ENCODE measurements at places on chromosomes 5 and 9.

DNA sequence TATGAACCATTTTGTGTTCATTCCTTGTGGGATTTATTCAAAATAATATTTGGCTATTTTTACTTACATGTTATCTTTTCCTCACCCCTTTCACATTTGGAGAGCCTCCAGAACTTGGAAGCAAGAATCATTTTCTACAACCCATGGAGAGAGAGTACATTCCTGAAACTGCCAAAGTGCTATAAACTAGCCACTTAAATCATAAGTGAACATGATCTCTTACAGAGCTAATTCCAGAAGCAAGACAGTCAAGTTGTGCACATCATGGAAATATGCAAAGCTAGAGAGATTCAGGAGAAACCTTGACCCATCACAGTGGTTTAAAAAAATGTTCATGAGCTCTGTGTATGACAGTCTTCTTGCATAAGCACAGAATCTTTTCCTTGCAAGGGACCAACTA is 883.6 kb upstream of the C9orf72 start:
- DNase-seq, result no peak

DNA sequence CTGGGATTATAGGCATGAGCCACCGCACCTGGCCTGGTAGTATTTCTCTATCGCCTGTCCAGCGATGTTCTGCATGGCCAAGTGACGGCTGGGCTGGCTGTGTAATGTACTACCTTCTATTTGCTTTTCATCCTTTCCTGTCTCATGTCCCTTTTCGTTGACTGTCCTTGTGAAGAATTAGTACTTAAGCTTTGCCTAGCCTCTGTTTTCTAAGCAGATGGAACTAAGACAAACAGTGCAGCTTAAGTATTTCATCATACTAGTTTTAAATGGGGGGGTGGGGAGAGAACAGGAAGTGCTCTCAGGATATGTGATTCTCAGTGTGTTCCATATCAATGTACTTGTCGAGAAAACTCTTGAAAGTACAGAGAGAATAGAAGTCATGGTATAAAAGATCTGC is 31.7 kb upstream of the CCL21 start:
- DNase-seq, result no peak

- DNase-seq, result no peak
Measured at GRCh38 chr9:137434498-137435380, 6.4 kb downstream of the ENTPD8 start.

DNA sequence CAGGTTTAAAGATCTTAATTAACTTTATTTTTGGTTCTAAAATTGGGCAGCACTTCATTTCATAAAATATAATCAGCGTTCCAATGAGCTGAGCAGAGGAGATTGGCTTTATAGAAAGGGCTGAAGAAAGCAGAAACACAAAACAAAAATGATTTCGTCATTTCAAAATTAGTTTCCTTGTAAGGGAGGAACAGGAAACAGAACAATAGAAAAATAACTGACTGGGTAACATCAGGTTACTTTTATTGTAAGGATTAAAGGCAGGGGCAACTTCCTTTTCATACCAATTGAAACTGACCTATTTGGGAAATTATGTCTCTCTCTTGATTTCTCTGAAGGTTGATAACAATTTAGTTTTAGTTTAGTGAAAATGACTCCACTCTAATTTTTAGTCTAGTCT is 157.1 kb downstream of the ATP10B start:
- DNase-seq, result no peak

DNA sequence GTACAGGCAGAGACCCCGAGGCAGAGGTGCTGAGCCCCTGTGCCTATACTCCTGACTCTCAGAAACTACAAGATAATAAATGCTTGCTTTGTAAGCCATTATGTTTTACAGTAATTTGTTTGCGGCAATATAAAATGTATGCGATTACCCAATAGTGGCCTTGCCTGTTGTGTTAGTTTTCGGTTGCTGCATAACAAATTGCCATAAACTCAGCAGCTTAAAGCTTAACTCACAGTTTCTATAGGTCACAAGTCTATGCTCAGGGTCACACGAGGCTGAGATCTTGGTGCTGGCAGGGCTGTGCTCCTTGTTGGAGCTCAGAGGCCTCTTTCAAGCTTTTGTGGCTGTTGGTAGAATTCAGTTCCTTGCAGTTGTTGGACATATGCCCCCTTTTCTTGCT is 114.8 kb downstream of the COL23A1 start:
- no peak for DNase-seq

DNA sequence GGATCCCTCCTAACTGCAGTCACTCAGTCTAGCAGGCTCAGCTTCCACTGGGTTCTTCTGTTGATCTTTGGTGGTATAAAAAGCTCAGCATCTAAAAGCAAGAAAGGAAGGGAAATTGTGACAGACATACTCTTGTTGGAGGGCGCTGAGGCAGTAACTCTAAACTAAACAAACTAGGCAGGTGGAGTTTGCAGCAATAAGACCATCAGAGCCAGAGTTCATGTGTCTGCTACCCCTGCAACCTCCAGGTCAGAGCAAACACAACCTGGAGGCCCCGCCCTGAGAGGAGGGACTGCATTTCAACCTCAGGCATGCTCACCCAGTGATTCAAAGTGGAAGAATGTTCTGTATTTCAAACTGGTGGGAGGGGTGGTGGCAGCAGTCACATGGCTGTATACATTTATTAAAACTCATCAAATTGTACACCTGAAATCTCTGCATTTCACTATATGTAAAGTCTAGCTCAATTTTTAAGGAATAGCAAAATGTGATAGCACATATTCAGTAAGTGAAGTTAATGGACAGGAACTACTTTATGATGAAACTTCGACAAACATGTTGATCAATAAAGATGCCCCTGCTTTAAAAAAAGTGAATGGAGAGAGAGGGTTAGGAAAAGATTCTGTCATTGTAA is 7.1 kb downstream of the ACTL7A start:
- no peak for DNase-seq

DNA sequence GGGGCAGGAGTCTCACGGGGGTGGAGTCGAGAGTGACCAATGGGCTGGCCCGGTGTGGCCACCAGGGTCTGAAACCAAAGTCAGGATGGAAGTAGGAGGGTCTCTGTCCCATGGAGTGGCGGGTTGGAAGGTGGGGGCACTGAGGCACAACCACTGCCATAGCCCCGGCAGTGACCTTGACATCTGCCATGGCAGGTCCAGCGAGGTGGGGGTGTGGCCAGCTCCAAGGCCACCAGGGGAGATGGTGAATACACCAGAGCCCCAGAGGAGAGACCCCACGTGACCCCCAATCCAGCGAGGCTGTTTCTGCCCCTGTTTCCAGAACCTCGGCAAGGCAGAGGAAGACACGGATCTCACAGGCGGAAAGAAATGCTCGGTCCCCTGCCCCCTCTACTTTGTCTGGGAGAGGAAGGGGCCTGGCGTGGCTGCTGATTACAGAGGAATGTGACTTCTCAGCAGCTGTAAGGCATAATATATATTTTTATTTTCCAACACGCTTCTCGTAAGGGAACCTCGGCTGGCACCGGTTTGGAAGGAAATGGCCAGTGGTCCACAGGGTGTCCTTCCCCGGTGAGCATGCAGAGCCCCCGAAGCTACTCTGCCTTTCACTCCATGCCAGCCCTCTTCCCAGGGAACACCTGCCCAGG is 105.7 kb upstream of the SARDH start:
- no peak for DNase-seq

- no peak for DNase-seq
Measured at GRCh38 chr9:5586391-5586802, 42.5 kb upstream of the RIC1 start.

- DNase-seq, result no peak
Measured at GRCh38 chr9:127904561-127905003, 5.2 kb upstream of the ST6GALNAC6 start.

DNA sequence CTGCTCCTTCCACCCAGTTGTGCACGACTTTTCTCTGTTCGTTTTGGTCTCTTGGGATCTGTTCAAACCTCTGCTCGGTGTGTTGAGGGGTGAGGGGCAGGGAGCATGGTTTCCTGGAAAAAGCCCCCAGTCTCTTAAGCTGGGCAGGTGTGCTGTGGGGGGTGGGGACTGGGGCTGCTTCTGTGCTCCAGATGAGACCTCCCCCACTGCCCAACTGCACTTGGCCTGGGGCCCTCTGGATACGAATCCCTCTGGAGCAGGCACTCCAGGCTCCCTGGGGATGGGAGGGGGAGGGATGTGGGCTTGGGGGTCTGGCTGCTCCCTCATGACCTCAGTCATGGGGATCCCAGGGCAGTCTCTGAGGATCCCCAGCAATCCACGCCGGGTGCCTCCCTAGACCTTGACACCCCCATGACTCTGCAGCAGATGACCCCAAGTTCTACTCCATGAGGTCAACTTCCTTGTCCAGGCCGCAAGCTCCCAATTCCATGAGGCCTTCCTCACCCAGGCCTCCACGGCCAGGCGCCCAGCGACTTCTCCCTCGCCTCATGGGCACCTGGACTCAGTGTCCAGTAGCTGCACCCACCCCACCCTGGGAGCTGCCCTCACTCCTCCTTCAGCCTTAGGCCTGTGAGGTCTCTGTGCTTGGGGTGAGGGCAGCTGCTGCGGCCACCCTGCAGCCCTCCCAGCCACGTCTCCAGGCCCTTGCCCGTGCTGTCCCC is 5.9 kb upstream of the AHRR start:
- no peak for DNase-seq

- DNase-seq, result no peak
Measured at GRCh38 chr5:110159202-110159601, 469.5 kb downstream of the MAN2A1 start.

Data from stimulated activated CD4-positive, alpha-beta T cell treated with anti-CD3 and anti-CD28 coated beads, Interleukin-2, amount 100 ng/mL, for 48 hours (primary cell).